Activated CD4-positive, alpha-beta T cell treated with anti-CD3 and anti-CD28 coated beads, Interleukin-10, Interleukin-2, amounts not matched to agents 100 ng/mL and 50 ng/mL, durations not matched to agents 16 hours and 8 hours (primary cell): ENCODE measurements at places on chromosomes 4 and X.

DNA sequence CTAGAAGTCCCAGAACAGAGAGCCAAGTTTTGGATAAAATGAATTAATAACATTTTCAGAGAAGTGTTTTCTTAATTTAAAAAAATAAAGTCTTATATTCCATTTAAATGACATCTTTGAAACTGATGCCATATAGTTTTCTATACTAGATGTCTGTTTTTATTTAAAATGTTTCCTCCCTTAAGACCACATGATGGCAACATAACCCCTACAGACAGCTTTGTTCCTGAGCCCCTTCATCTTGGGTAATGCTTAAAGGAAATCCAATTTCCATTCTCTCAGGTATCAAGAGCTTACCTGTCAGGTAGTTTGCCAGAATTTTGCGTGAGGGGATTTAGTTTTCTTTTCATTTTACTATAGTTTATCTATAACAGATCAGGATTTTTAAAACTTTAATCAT is 181.4 kb upstream of the UGT8 start:
- DNase-seq = no peak

DNA sequence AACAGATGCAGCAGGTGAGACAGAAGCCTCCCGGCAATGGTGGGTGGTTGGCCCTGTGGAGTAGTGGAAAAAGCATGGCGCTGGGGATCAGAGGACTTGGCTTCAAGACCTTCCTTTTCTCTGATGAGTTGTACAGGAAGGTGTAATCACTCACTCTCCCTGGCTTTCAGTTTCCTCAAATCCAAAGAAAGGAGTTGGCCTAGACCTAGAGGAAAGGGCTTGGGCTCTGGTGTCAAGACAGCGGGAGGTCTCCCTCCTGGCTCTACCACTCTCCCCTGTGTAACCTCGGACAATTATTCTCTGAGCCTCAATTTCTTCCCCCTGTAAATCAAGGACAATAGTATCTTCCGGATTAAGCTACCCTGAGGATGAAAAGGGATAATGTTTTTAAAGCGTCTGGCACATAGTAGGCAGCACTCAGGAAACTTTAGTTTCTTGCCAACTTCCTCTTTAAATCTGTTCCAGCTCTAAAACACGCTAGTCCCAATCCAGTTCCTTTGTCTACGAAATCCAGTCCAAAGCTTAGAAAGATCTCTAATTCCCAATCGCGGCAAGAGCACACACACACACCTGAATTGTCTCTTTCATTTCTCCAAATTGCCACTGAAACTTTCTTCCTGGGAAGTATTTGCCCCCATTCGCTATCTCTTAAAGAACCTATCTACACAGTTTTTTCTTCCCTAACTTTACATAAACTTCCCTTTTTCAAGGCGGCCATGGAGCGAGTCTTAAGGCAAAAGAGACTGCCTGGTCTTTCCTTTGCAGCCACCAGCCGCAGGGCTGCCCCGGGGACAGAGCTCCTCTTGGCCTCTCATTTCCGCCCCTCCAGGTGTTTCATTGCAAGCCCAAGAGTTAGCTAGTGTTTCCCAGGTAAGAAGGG is 29.9 kb upstream of the GPC4 start:
- DNase-seq = no peak

DNA sequence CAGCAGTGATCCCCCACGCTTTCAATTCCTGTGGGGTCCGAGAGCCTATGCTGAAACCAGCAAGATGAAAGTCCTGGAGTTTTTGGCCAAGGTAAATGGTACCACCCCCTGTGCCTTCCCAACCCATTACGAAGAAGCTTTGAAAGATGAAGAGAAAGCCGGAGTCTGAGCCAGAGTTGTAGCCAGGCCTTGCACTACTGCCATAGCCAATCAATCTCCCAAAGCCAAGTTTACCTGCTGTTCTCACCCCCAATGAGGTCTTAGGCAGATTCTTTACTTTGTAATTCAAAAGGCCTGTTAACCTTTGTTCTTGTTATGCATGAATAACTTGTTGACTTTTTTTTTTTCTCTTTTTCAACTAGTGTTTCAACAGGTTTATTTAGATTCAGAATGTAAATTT is 4.0 kb downstream of the MAGEB2 start:
- no peak for DNase-seq

GRCh38 chr4:154456240-154456639 is 35.4 kb downstream of the DCHS2 start:
- no peak for DNase-seq

DNA sequence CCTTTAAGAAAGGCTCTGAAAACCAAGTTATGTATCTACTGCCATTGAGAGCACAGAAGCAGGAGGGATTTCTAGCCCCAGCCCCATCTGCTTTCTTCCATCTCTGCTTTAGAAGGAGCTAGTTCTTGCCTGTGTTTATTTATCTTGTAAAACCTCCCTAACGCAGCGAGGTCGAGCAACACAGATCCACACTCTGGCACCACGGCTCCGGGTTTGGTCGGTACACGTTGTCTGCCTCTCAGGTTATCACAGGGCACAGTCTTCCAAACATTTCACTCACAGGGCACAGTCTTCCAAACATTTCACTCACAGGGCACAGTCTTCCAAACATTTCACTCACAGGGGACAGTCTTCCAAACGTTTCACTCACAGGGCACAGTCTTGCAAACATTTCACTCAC is 69.7 kb upstream of the TLR3 start:
- no peak for DNase-seq

DNA sequence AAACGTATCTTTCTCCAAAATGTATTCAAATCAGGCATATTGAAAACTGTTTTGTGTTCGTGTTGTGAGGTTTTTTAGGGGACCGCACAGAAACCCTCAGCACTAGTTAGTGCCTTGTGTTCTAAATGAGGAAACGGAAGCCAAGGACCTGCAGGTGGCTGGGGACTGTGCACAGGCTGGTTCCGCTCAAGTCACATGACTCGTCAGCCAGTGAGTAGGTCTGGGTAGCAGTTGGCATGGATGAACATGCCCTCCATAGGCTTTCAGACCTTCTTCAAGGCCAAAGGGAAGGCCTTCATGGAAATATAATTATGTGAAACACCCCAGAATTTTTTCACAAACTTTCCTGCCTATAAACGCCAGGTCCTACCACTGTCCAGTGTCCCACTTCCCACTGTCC is 1.3 kb upstream of the F11 start:
- no peak for DNase-seq

DNA sequence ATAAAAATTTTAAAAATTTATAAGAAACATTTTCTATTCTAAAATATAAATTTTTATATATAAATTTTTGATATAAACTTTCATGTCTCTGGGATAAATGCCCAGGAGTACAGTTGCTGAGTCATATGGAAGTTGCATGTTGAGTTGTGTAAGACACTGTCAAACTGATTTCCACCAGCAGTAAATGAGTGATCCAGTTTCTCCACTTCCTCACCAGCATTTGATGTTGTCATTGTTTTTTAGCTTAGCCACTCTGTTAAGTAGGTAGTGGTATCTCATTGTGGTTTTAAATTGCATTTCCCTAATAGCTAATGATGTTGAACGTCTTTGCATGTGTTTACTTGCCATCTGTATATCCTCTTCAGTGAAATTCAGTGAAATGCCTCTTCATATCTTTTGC is 66.5 kb downstream of the MAMLD1 start:
- DNase-seq = peak; percentile 69

GRCh38 chr4:1377606-1378261 is 28.5 kb downstream of the NKX1-1 start:
- no peak for DNase-seq

- no peak for DNase-seq
These were observed 39.3 kb downstream of the GASK1B start for GRCh38 chr4:158133551-158133950.

GRCh38 chrX:107601326-107601725 is 27.0 kb upstream of the PRPS1 start:
- no peak for DNase-seq

- DNase-seq = no peak
These were observed 50.3 kb upstream of the MCF2 start for GRCh38 chrX:139758250-139758649.

DNA sequence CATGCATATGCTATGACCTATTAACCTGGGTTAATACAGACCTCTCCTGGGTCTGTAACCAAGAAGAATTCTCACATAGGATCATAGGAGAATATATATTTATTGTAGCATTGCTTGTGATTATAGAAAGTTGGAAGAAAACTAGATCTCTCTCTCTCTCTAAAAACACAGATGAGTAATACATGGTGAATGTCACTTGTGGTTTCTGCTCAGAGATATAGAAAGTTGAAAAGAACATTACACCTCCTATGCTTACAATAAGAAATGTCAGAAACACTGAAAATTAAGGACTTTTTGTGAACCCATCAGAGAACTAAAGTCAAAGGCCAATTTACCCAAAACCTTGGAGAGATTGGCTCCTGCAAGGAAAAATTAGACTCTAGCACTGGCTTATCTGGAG is 1389.5 kb downstream of the FAM133A start:
- DNase-seq = no peak

DNA sequence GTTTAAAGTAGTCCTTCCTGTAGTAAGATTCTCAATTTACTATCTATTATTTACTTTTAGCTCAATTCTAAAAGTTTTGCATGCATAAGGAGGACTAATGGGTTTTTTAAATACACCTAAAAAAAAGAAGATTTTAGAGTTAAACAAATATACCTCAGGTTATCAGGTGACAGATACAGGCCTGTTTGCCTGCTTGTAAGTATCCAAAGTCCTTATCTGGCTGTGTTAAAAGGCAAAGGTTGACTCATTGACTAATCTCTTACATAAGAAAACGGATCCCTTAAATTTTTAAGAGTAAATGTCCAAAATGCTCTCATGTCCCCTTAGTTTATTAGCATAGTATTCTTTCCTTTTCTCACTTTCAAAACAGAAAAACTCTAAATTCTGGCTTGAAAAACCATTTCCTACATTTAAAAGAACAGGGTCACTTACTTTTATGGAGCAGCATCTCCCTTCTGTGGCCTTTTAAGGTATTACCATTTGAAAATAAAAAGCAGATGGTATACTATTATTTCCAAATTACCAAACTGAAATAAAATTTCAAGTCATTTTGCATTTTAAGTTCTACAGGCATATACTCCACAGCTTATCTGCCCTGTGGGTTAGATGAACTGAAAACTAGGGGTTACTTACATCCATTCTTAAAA is 4.5 kb downstream of the CBR4 start:
- DNase-seq = no peak

GRCh38 chrX:11446336-11446735 is 153.1 kb downstream of the AMELX start:
- DNase-seq = no peak

DNA sequence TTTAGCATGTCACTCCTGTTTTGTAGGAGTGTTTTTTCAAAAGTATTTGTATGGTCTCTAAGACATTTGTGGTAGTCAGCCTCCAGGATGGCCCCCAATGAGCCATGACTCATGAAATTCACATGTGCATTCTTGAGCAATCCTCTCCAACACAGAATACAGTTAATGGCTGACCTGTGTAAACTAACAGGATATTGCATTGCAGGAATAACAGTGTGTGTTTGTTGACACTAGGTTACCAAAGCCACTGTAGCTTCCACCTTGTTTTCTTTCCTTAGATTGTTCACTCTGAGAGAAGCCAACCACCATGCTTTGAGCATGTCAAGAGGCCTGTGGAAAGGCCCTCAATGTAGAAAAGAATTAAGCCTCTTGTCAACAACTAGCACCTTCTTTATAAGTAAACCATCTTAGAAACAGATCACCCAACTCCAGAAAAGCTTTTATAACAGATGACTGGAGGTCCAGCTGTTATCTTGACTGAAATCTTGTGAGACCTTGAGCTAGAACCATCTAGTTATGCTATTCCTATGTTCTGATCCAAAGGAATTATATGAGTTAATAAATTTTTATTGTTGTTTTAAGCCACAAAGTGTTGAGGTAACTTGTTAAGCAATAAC is 28.5 kb downstream of the TBCK start:
- DNase-seq = peak; percentile 4

DNA sequence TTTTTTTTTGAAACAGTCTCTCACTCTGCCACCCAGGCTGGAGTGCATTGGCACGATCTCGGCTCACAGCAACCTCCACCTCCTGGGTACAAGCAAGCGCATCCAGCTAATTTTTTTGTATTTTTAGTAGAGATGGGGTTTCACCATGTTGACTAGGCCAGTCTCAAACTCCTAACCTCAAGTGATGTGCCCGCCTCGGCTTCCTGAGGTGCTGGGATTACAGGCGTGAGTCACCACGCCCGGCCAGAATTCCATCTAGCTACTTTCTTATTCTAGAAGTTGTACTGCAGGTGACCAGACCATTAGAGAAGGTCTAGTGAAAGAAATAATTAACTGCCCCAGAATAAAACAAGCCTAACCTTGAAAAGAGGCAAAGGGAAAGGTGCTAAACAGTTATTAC is 2.3 kb downstream of the LRBA start:
- peak; percentile 41 for DNase-seq
